ENCODE measurements at places on chromosomes 5 and 9.

DNA sequence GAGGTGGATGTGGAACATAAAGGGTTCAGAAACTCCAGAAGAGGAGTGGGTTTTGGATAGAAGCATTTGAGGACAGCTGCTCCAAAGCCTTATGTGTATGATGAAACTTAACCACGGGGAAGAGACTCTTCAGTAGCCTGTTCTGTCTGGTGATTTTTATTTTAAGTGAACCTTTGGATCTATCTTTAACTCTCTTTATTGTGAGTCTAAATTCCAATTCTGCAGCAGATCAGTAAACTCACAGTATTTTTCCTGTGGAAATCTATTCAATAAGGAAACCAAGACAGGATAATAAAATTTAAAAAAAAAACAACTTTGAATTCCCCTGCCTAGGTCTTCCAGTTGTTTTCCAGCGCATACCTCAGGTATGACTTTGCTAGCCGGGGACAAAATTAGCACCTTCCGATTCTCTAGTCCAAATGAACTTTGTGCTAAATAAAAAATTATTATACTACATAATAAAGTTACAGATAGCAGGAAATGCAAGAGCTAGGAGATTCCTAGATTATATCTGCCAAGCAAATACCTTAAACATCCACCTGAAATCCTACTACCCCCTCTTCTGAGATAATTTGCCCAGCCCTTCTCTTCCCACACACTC lies 101.9 kb downstream of the NLN start:
- no peak for DNase-seq

- no peak for DNase-seq
Observed at GRCh38 chr9:107907715-107908114, 418.1 kb upstream of the KLF4 start.

GRCh38 chr5:125446986-125447385 lies 700.5 kb upstream of the ZNF608 start:
- DNase-seq: no peak

- DNase-seq: no peak
Observed at GRCh38 chr9:32326146-32326545, 58.3 kb upstream of the ACO1 start.

GRCh38 chr5:172051643-172052339 lies 45.4 kb upstream of the FBXW11 start:
- no peak for DNase-seq

- no peak for DNase-seq
Observed at GRCh38 chr5:59001154-59001553, 418.3 kb downstream of the RAB3C start.

- DNase-seq: no peak
Observed at GRCh38 chr9:114902786-114903524, 27.4 kb downstream of the TNFSF8 start.

DNA sequence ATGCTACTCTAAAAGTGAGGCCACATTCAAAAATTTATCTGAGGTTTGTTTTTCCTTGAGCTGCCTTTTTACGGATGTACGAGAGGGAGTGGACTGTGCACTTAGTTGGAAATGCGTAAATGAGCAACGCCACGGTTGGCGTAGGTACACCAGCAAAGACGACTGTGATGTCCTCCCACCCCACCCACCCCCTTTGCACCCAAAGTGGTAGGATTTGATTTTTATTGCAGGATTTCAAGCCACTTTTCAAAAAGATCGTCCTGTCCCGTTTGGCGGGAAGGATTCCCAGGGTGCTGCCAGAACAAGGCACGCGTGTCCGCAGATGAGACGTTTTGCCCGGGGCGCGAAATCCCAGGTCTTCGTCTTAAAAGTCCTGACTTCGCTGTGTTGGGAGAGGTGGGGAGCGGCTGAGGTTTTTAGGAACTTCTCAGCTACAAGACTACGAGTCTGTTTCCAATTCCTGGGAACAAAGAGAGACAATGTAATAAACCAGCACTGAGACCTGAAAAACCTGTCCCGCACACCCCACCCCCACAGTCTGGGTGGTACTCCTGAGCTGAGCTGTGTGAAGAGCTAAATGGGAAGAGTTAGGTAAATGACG lies 1.0 kb upstream of the TLE1 start:
- no peak for DNase-seq

DNA sequence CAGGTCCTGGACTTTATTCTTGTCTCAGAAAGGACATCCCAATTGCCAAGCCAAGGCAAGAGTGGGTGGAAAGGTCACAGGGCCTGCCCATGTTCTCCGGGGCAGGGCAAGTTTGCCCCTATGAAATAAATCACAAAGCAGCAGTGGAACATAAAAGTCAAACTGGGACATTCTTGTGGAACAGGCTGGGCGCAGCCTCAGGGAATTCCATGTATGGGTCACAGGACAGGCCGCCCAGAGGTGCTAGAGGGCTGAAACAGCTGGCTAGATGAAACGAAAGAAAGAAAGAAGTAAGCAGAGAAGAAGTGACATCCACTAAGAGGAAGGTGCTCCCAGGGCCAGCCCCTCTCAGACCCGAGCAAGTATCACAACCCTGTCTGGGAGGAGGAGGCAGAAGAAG lies 219.1 kb upstream of the NFIL3 start:
- no peak for DNase-seq

DNA sequence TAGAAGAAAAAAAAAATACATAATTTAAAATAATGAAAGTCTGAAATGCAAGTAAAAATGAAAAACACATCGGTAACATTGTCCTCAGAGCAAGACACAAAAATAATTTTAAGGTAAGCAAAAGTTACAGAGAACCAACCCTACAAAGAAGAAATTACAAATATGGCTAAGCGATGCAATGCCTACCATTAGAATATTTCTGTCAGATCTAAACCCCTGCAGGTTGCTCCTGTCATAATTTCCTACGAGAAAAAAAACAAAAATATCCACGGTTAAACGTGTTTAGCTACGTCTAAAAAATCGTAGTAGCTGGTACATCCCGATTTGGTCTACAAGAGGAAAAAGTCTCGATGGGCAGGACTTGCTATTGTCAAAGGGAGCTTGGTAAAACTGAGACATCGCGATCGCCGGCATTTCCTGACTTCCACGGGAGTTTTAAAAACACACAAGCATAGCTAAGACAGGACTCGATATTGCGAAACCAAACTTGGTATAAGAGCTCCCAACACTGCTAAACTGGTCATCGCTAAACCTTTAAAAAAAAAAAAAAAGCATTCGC lies 1.1 kb upstream of the ANXA2R start:
- DNase-seq: no peak

GRCh38 chr5:4802044-4802443 lies 338.1 kb upstream of the ADAMTS16 start:
- no peak for DNase-seq

- DNase-seq: no peak
Observed at GRCh38 chr5:179153341-179153901, 93.2 kb downstream of the ZNF354C start.

DNA sequence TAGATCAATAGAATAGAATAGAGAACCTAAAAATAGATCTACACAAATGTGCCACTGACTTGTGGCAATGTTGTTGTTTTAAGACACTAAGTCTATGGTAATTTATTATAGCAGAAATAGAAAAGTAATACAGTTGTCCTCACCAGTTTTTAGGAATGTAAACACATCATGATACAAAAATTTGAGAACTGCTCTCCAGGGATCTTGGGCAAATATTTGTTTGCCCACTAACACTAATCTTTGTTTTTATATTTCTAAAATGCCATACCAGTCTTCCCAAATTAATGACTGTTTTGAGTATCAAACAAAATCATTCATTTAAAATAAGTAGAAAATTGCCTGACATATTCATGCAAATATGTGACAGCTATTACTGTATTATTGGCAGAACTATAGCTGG lies 297.6 kb downstream of the BRINP1 start:
- DNase-seq: no peak

- DNase-seq: no peak
Observed at GRCh38 chr5:176533894-176534611, 3.1 kb downstream of the RNF44 start.

DNA sequence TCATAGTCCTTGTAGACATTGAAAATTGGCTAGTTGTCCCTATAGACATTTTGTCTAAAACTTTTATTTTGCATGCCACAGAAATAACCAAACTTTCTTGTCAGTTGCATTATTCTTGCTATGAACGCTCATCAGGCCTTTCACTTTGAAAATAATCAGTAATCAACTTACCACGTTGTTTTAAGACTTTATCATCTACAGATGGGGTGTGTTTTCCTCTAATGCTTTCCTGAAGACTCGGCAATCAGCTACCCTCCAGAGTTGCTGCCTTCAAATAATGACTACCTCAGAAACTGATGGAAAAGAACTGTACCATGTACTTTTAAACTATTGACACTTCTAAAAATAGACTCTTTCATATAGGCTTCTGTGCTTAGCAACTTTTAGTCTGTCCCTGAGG lies 33.5 kb upstream of the HSPB3 start:
- no peak for DNase-seq

- DNase-seq: no peak
Observed at GRCh38 chr5:133524666-133525065, 87.7 kb downstream of the FSTL4 start.

DNA sequence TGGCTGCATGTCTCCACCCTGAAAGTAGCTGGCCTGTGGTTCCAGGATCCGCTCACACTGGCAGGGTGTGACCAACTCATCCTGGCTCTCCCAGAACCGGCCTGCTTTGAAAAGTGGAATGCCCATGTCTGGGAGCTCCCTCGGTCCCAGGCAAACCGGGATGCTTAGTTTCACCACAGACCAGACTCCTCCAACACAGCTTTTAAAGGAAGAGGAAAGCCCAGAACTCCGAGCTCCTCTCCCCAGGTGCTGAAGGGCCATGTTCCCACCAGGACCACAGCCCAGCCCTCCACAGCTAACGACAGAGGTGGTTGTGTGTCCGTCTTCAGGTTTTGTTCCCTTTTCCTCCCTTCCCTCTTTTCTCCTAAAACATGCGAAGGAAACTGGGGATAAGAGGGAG lies 38.0 kb downstream of the GTF3C4 start:
- DNase-seq: no peak

DNA sequence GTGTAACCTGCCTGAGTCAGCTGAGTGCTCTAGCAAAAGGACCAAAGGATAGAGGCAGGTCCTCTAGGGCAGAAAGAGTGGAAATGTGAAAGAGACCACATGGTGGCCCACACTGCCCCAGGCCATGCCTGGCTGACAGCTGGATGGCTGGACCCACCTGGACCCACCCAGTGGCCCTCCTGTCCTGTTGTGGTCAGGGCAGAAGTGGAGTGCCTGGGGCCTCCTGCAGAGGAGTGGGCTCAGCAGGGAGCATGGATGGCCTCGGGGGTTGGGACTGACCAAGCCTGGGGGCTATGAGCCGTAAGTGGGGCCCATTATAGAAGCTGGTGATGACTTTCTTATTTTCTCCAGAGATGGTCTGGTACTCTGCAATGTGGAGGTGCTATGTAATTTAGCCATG lies 55.7 kb upstream of the FAM120AOS start:
- DNase-seq: no peak

DNA sequence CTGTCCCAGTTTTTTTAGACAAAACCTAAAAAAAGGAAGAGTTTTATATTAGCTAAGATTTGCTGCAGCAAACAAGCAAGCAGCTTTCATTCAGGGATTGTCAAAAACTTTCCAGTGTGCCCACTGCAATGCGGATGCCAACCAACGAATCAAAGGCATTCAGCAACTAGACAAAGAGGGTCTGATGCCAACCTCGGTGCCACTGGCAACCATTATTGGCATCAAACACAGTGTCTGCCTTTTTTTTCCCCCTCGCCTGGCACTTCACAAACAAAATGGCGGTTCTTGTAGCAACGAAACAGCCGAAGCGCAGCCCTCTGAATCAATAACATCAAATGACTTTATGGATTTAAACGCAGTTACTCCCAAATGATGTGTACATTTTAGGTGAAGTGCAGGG lies 10.4 kb downstream of the NFIB start:
- no peak for DNase-seq

DNA sequence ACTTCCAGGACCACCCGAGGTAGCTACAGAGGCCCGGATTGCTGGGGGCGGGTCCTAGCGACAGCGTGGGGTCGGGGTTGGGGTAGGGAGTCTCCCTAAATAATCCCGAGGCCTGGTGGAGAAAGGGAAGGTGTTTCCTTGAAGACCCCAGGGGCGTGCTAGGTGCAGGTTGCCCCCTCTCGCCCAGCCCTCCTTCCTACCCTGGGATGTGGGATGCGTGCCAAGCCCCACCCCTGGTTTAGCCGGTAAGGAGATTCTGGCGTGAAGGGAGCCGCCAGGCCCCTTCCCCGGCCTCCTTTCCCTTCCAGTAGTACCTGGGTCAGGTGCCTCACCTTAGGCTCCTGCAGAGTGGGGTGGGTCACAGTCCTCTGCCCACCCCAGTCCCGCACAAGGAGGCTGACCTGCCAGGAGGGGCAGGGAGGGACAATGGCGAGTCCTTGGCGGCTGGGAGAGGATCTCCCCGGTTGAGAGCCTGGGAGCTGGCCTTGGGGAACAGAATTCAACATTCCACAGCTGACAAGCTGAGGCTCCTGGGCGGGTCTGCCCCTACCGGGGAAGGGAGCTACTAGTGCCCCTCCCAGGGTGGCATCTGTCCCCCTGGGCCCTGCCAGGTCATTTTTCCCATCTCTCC lies 674 bp downstream of the TSPAN17 start:
- no peak for DNase-seq

- no peak for DNase-seq
Observed at GRCh38 chr5:73947906-73948640, 322.1 kb downstream of the ARHGEF28 start.
